Right renal cortex interstitium (tissue), 3 donors: ENCODE measurements at places on chromosomes 16 and 17.

DNA sequence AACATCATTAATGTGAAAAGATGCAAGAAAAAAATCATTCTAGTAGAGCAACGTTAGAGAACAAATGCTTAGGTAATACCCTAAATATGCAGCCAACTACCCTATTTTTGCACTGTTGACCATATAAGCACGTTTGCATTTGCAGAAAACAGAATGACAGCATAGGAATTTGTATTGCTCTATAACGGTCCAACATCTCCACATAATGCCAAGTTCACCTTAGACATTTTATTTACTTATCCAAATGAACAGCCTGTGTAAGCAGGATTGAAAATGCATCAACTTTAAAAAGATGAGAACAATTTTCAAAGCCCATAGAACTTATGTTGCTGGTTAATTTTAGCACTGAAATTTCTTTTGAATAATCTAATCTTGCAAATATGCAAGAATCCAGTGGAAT lies 19.1 kb upstream of the RSL1D1 start:
- DNase-seq, result no peak

DNA sequence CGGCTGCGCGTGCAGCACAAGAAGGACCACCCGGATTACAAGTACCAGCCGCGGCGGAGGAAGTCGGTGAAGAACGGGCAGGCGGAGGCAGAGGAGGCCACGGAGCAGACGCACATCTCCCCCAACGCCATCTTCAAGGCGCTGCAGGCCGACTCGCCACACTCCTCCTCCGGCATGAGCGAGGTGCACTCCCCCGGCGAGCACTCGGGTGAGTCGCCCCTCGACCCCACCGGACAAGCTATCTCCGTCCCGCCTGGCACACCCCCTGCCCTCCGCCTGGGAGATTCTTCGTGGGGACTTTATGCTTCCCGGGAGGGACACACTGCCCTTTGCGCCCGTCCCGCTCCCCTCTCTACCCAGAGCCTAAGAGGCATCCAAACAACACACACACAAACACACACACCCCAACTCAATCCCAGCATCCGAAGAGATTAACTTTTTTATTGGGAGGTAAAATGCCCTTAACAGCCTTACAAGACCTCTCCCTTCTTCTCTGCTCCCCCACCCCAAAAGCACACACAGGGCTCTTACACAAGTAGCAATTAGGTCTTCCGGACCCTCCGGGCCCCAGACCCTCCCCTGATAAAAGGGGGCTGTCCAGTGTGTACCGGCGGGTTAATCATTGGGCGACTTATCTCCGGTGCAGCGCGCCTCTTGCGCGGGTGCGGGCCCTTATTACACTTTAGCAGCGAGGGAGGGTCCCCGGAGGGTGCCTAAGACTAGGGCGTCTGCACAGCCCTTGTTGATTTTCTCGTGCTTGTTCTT lies 2.1 kb downstream of the SOX9 start:
- DNase-seq, result no peak

DNA sequence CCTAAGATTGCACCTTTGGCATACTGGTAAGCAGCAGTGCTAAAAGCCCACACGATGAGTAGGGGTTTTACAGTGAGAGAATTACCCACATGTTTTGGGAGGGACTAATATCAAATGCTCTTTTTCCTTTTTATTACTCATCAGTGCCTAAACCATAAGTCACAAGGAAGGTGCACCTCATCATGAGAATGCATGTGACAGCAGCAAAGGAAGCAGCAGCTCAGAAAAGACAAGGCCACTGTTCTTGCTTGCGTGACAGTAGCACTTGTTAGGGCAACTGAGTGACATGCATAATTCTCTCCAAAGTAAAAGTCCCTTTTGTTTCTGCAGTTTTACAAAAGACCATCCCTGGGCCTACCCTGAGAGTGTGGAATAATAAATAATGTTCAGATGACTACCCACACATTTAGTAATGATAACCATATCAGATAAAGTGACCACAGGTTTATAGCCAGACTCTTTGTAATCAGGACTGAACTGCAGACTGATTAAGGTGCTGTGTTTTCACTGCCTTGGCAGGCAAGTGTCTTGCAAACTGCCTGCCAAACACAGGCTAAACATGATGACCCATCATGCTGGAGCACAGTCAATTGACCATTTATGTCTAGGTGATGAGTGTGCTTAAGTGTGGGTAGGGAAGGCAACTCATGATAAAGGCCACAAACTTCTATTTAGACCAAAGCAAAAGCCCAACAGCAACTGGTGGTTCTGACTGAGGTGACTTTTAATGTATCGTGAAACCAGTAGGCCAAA lies 1751.4 kb downstream of the TP53TG3F start:
- DNase-seq, result no peak

DNA sequence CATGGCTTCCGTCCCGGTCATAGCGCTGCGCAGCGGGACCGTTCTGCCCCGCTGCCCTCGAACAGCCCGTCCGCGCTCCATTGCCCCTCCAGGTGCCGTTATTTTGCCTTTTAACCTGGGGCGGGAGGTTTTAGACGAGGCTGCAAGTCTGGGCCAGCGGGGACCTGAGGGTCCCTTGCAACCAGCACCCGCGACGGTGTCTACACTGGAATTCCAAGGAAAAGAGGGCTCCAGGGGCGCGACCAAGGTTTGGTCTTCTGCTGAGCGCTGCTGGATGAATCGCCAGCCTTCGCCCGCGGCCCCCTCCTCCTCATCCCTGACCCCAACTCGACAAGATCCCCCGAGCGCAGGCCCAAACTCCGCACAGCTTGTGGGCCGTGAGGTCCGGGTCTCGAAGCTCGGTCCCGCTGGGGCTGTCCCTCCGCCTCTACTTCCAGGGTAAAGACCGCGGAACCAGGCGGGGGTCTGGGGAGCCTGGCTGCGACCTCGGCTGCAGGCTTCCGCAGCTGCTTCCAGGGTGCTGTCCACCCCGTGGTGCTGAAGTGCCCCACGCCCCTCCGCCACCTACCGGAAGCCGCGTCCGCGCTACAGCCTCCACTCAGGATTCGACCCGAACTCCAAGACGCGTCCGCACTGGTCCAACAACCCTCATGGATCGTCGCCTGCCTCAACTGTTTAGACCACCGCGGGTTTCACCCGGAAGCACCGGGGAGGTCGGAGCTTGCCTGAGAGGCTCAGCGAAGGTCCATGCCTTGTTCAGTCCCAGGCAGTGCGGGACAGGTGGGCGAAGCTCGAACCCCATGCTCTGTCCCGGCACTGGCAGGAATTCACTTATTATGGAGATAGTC lies 10.1 kb upstream of the CA4 start:
- DNase-seq, result no peak

- no peak for DNase-seq
These were observed 1.3 kb downstream of the CLEC10A start for GRCh38 chr17:7078711-7079110.

GRCh38 chr16:51816929-51817328 lies 665.9 kb upstream of the SALL1 start:
- no peak for DNase-seq

GRCh38 chr17:27293898-27294688 lies at the start of gene WSB1:
Gene WSB1, plus strand, starts transcription at chr17:27294114. Its CDS starts 282 bp downstream, at chr17:27294396.
- peak; percentile 85 for DNase-seq

DNA sequence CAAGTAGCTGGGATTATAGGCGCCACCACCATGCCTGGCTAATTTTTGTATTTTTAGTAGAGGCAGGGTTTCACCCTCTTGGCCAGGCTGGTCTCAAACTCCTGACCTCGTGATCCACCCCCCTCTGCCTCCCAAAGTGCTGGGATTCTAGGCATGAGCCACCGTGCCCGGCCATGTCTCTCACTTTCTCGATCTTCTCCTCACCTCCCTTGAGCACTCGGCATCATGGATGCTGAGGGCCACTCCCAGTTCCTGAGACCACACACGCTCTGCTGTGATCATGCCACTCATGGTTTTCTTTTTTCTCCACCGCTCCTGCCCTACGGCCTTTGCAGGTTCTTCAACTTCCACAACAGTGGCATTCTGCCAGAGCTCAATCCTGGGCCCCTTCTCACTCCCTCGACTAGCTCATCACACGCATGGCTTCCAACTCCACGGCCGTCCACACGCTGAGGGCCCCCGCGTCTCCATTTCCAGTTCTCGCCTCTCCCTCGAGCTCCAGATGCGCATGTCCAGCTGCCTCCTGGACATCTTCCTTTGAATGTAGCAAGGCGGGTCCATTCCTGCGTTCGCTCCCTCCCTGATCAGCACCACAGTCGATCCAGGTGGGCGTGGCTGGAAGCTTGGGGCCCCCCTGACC lies 5.5 kb upstream of the NCBP3 start:
- DNase-seq, result no peak

GRCh38 chr16:1093284-1094123 lies 2.5 kb downstream of the C1QTNF8 start:
- no peak for DNase-seq

- DNase-seq, result peak; percentile 43
These were observed 62.9 kb upstream of the CPHXL start for GRCh38 chr16:75789237-75789636.

- DNase-seq, result no peak
These were observed 168.2 kb upstream of the IRX6 start for GRCh38 chr16:55155815-55156214.

GRCh38 chr17:7478276-7479212 lies 887 bp downstream of the ZBTB4 start:
- DNase-seq, result no peak

DNA sequence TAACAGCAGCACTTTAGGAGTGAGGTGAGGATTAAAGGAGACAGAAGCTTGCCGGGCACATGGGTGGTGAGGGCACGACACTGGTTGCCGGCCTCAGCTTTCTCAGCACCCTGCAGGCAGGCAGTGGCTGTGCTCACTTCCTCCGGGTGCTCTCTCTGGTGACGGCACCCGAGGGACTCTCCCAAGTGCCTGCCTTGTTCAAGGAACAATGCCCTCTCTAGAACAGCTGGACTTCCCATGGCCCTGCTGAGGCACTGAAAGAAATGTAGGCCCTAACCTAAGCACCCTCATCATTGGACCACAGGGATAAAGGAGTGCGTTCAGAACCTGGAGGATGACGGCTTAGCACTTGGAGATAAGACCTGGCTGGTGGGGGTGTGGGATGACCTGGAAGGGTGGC lies 72.7 kb downstream of the N4BP1 start:
- DNase-seq, result no peak

GRCh38 chr16:67537270-67537635 lies 8.6 kb downstream of the RIPOR1 start:
- DNase-seq, result no peak

GRCh38 chr17:35377706-35378105 lies 4.3 kb upstream of the SLFN11 start:
- no peak for DNase-seq

- DNase-seq, result no peak
These were observed 55.7 kb upstream of the CACNG5 start for GRCh38 chr17:66779237-66779606.

- DNase-seq, result no peak
These were observed 66.7 kb downstream of the NACA2 start for GRCh38 chr17:61524319-61524718.

DNA sequence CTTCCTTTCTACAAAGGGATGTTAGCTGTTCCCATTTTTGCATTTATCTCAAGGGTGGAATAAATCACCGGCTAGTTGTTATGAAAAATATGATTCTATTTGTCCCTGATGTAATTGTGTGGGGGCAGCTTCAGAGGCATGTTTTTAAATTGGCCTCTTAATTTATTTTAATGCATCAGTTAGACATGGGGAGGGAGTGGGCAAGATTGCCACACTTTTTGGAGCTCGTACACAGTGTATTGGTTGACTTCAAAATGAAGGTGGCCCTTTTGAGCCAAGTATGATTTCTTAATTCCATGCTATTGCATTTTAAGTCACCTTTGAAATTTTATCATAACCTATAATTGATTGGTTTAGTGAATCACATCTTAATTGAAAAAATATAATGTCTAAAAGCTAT lies 223.7 kb downstream of the CDH11 start:
- no peak for DNase-seq

- DNase-seq, result no peak
These were observed 9.9 kb downstream of the TMIGD1 start for GRCh38 chr17:30323895-30324319.

DNA sequence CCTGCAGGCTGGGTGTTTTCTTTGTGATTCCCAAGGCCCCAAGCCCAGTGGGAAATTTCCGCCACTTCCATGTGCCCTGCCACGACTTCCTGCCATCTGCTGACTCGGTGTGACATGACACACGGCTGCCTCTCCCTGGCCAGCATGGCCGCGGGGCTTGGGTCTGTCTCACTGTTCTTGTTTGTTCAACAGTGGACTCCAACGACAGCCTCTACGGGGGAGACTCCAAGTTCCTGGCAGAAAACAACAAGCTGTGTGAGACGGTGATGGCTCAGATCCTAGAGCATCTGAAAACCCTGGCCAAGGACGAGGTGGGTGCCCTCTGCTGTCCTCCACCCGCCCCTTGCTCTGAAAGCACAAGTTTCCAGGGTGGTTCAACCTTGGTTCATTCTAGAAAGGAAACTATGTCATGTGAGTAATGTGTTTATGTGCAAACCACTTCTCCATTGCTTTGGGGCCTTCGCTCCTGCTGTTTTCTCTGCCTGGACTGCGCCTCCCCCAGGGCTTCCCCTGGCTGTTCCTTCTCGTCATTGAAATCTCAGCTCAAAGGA lies 26.8 kb downstream of the KNOP1 start:
- no peak for DNase-seq

GRCh38 chr16:2841606-2842339 lies 11.7 kb downstream of the ZG16B start:
- DNase-seq, result no peak

GRCh38 chr17:49932901-49933300 lies 36.1 kb upstream of the DLX4 start:
- no peak for DNase-seq

DNA sequence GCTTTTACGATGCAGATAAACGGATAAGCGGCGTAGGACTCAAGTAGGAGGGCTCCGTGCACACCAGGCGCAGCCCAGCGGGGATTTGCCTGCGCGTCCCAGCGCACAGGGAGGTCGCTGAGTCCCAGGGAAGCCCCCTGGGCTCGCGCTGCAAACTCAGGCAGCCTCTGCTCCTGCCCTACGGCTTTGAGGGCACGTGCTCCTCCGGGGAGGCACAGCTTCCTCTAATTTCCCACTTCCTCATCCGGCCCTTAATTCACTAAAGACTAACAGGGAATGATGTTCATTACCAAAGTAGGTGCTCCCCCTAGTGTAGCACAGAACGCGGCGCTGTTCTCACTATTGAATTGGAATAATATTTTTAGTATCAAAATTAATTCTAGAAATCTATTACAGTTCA lies 825.4 kb downstream of the KCNJ18 start:
- DNase-seq, result no peak

- no peak for DNase-seq
These were observed 54.3 kb downstream of the RPTOR start for GRCh38 chr17:80598813-80599545.

- DNase-seq, result no peak
These were observed 1.0 kb downstream of the MYOCD start for GRCh38 chr17:12666718-12667117.

DNA sequence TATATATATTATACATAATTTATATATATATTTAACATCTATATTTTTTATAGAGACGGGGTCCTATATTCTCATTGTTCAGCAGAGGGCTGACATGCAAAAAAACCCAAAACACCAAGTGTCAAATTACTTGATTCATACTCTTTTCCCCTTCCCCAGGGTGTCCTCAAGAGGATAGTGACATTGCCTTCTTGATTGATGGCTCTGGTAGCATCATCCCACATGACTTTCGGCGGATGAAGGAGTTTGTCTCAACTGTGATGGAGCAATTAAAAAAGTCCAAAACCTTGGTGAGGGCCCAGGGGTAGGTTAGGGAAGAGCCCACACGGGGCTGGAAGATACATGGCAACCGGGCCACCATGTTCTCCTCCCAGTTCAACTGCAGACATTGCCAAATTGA lies 11.0 kb downstream of the ITGAM start:
- no peak for DNase-seq
